IPS-NIHi11 (cell line): ENCODE measurements at places on chromosomes 1 and 21.

GRCh38 chr1:40896482-40896881 is 34.3 kb upstream of the CITED4 start:
- DNase-seq, result no peak

- DNase-seq, result no peak
Observed at GRCh38 chr1:229035748-229036082, 235.2 kb upstream of the RAB4A start.

DNA sequence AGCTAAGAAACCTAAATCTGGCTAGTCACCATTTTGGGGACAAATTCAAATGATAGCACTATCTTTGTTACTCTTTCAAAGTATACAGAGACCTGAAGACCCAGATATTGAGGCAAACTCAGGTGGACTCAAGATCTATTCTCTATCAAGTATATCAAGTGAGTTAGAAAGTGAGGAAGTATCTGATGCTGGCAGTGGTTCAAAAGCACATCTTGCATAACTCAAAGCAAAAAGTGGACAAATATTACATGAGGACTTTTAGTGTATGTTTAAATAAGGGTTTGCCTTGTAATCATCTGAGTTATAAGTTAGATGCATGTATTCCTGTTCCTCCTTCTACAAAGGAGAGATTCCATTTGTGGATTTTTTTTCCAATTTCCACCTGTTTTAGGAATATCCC is 338.4 kb downstream of the DISC1 start:
- DNase-seq, result no peak

- no peak for DNase-seq
Observed at GRCh38 chr1:188006354-188006753, 1177.6 kb downstream of the PLA2G4A start.

DNA sequence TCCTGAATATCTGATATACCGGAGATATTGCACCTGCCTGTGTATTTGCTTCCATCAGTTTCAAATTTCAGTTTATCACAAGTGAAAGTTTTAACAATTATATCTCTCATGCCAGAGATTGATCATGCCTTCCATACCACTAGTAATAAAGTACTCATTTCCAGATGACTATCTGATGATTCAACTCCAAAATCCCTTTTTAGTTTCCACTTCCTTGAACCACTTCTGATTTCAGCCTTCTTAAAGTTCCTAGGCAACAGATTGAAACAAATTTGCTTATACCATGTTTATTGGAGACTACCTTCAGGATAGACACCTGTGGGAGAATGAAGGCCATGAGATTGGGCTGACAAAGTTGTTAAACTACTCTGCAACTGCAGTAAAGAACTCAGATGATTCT is 21.5 kb upstream of the COL11A1 start:
- no peak for DNase-seq

DNA sequence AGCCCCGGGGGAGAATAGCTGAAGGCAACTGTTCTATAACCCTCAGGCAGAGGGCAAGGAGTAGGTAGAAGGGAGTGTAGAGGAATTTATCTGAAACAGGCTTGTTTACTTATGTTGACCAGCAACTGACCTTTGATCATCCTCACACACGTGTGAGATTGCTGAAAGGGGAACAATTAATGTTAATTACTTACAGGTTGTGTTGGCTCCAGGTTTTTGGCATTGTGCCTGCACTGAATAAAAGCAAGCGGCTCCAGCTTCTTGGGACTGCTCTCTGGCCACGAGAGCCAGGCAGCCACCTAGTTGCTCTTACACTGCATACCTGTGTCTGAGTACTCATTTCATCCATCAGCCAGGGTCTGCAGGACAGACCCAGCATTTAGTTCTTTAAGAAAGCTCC is 41.3 kb upstream of the ARHGEF10L start:
- DNase-seq, result no peak

DNA sequence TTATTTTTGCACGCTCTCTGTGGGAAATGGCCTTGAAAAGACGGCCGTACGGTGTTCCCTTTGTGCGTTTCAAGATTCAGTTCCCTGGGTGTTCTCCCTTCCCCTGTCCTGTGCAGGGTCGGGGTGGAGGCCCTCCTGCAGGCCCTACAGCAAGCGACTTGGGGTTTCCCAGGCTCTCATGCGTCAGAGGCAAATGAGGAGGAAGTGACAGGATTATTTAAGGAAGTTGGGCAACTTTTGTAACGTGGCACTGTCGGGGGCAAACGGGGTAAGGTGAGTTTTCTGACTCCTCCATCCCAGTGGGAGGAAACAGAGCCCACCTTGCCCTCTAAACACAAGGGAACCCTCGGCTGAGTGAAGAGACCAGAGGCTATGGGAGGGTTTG is 16.1 kb upstream of the AJAP1 start:
- DNase-seq, result no peak

DNA sequence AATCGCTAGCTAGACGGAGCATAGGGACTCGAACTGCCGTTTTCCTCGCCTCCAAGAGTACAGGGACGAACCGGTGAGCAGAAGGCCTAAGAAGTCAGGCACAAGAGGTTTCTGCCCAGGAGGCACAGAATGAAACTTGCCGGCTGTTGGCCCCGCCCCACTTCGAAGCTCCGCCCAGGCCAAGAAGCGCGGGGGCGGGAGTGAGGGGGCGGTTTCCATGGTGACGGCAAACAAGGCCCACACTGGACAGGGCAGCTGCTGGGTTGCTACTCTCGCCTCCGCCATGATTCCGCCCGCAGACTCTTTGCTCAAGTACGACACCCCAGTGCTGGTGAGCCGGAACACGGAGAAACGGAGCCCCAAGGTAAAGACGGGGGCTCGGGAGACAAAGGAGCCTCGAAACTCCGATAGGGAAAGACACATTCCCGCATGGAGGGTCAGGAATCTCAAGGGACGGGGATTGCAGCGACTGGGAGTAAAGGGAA is at the start of gene DNALI1:
TSS of gene DNALI1 (plus strand) at position 229 of the 485 bp plus-strand sequence. CDS start at position 284, 55 bp downstream.
- DNase-seq, result peak; percentile 97

- no peak for DNase-seq
Observed at GRCh38 chr1:207817166-207817565, 65.3 kb downstream of the CD46 start.

- no peak for DNase-seq
Observed at GRCh38 chr21:10521091-10521598, at the start of gene TPTE. TPTE (plus strand) TSS chr21:10521583; CDS start chr21:10538724, 17,141 bp downstream.

- no peak for DNase-seq
Observed at GRCh38 chr21:41680444-41681347, 86.2 kb downstream of the RIPK4 start.

- DNase-seq, result no peak
Observed at GRCh38 chr21:40840401-40841125, 6.4 kb downstream of the DSCAM start.

GRCh38 chr1:184682956-184683355 is 71.7 kb downstream of the EDEM3 start:
- DNase-seq, result no peak

- no peak for DNase-seq
Observed at GRCh38 chr1:219279017-219279770, 105.5 kb downstream of the LYPLAL1 start.

GRCh38 chr1:248918131-248918530 is 12.1 kb downstream of the PGBD2 start:
- DNase-seq, result no peak

- no peak for DNase-seq
Observed at GRCh38 chr1:201288765-201289164, 5.5 kb downstream of the PKP1 start.

- DNase-seq, result no peak
Observed at GRCh38 chr1:85451236-85451830, 13.6 kb downstream of the DDAH1 start.

GRCh38 chr1:230276401-230276800 is 149.7 kb downstream of the PGBD5 start:
- no peak for DNase-seq

DNA sequence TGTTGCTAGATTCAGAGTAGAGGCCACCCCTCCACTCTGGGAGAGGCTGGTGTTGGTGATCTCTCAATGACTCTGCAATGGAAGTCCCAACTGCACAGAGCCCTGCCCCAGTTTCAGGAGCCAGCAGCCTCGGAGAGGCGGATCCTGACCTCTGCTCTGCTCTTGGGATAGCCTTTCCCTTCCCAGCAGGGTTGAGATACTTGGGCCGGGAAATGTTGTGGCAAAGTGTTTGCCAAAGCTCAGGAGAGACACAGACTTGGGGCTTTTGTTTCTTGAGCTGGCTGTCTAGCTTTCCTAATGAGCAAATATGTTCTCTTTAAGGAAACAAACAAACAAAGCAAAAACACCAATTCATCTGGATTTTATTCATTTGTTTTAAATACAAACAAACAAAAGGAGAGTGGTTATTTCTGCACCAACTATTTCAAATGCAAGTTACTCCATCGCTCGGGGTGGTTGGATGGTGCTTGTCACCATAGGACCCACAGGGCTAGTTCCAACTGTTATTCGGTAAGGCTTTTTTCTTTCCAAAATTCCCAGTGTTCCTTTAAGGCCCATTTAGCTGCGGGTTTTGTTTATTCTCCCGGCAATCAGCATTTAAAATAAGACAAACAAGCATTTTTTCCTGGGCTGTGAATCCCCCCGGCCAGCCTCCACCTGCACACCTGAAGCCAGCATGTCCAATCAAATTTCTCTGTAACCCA is 193.9 kb upstream of the LMO4 start:
- DNase-seq, result peak; percentile 20

GRCh38 chr1:14852291-14852690 is 253.8 kb downstream of the KAZN start:
- no peak for DNase-seq

GRCh38 chr1:67346982-67347381 is 39.3 kb downstream of the IL12RB2 start:
- no peak for DNase-seq

- DNase-seq, result no peak
Observed at GRCh38 chr1:5938101-5938646, 54.1 kb downstream of the NPHP4 start.

DNA sequence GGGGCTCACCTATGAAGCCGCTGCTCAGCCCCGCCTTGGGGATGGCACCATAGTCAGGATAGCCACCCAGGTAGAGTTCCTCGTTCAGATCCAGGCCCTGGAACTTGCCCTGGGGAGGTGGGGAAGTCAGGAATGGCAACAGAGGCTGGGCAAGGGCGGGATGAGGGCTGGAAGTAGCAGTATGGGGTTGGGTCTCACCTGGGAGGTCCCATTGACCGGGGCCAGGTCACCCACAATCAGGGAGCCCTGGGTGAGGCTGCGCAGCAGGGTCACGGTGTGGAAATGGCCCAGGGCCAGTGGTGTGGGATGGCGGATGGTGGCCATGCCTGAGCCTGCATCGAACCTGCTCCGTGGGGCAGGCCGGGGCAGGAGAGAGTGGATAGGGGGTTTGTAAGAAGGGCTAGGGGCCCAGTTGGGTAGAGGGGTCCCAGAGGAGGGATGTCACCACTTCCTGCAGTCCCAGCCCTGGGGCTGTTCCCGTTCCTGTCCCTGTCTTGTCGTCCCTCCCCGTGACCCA is 19.4 kb downstream of the LDLRAD2 start:
- DNase-seq, result no peak

DNA sequence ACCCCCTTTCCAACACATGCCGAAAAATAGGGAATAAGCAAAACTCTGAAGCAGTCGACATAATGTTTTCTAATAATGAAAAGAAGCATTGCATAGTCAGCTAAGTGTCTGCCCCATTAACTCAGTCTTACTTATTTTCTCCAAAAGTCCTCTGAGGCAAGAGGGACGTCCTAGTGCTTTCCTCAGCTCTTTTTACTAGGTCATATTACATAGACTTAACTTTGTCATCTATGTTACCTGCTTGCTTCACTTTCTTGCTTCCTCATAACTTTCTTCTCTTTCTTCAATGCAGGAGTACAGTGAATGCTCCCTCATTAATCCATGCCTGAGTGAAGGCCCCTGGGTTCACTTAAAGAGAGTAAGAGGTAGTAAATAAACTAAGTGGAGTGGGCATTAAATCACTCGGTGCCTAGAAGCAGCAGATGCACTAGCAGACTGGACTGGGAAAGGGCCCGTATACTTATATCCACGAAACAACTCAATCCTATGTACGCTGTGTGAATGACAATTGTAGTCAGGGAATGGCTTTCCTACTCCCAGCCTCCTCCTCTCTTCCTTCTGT is 210.5 kb upstream of the SPAG17 start:
- no peak for DNase-seq

- DNase-seq, result peak; percentile 82
Observed at GRCh38 chr1:110207831-110208230, 2.3 kb upstream of the KCNC4 start.

DNA sequence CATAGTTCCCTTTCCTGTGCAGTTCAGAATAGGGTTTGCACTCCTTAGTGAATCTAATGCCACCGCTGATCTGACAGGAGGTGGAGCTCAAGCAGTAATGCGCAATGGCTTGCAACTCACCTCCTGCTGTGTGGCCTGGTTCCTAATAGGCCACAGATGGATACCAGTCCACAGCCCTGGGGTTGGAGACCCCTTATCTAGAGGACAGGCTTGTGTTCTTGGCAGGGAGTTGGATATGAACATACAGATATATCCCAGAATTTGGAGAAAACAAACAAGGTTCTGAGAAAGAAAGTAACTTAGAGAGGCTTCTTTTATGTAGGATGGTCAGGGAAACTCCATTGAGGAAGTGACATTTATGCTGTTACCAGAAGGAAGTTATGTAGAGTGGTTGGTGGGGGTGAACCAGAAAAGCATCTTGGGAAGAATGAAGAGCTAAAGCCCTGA is 5.1 kb upstream of the PTPRC start:
- no peak for DNase-seq

- no peak for DNase-seq
Observed at GRCh38 chr1:46098027-46098712, 34.3 kb downstream of the PIK3R3 start.

DNA sequence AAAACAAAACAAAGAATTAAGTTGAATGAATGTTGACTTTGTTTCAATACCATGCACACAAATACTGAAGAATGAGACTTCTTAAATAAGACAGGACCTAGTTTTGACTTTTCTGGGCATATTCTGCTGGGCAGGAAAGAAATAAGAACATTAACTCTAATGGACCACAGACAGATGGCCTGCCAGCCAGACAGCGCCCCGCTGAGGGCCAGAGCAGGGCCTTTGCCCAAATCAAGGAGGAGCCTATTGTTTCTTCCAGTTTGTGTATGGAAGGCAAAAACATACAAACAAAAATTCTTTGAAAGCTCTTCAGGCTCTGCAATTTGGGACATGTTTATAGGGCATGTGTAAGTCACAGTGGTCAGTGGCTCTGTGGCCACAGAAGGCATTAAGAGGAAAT is 44.4 kb upstream of the KIF26B start:
- DNase-seq, result no peak

- no peak for DNase-seq
Observed at GRCh38 chr1:115364046-115364779, 26.2 kb upstream of the NGF start.

GRCh38 chr1:203468326-203468725 is 7.3 kb upstream of the PRELP start:
- no peak for DNase-seq

DNA sequence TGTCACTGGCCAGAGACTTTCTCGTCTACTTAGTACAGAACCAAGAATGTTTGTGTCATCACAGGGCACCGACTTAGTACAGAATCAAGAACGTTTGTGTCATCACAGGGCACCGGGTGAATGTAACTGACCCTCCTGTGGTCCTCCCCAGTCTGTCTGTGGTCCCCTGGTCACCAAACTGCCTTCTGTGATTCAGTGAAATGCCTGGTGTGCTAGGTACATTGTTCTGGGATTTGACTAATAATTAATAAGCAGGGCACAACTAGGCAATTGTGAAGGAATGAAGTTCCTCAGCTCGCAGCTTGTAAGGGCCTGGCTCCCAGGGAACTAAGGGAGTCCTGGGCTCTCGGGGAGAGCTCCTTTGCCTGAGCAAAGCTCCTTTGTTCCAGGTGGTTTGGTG is 7.2 kb downstream of the MECR start:
- DNase-seq, result no peak

GRCh38 chr1:28159680-28160079 is 16.8 kb downstream of the PTAFR start:
- DNase-seq, result no peak
